ENCODE measurements at places on chromosomes 4 and X. TPM values are rescaled to one million over a fixed set of nuclear protein-coding genes. Genes with fewer than 3 reads are reported as not detected.

DNA sequence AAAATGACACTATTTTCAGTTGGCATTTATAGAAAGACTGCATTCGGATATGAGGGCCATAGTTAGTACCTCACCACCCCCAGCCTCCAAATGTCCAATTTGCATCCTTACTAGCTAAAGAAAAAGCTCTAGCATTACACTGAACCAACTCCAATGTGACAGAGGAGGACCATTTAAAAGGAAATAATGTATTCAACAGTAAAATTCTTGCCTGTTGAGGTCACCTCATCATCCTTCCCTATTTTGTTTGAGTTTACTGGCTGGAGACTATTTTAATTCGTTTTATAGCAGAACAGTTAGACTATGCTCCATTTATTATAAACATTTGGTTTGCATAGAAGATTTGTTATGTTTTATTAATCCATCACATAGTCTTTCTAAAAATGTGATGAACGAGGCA is 88.2 kb upstream of the PPARGC1A start:
- no peak for DNase-seq

GRCh38 chr4:155428128-155428527 is 51.4 kb upstream of the MAP9 start:
- DNase-seq: no peak

DNA sequence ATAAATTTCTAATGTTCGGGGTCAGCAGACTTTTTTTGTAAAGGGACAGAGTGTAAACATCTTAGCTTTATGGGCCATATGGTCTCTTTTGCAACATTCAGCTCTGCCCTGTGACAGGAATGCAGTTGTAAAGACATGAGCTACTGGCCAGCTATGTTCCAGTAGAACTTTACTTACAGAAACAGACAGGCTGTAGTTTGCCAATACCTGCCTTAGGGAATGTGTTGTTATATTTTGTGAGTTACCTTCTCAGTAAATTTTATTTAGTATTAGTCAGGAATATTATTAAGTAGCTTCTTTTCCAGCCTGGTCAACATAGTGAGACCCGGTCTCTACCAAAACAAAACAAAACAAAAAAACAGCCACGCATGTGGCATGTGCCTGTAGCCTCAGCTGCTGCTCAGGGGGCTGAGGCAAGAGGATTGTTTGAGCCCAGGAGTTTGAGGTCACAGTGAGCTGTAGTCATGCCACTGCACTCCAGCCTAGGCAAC is 48.7 kb downstream of the HTT start:
- no peak for DNase-seq

GRCh38 chr4:84384801-84385200 is 114.3 kb downstream of the NKX6-1 start:
- no peak for DNase-seq

DNA sequence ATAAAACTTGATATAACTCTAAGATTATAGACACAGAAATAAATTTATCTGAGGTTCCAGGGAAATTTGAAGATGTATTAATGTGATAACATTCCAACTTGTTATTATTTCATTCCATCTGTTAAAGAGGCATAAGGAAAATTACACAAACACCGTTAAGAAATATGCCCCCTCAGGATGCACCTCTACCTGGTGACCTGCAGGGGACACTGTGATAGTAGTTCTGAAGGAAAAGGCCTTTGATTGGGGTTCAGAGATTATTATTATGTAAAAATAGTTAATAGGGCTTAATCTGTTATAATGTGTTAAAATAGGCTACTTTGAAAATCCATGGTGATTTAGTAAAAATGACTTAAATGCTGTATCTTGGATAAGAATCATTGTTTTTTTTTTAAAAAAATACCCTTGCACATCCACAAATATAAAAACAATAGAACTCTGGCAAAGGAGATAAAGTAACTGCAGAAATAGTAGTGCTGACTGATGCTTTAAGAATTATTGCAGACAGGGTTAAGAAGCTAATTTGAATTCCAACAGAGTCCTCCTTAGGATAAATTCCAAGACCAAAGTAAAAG is 6.1 kb upstream of the ABRAXAS1 start:
- peak; percentile 9 for DNase-seq

DNA sequence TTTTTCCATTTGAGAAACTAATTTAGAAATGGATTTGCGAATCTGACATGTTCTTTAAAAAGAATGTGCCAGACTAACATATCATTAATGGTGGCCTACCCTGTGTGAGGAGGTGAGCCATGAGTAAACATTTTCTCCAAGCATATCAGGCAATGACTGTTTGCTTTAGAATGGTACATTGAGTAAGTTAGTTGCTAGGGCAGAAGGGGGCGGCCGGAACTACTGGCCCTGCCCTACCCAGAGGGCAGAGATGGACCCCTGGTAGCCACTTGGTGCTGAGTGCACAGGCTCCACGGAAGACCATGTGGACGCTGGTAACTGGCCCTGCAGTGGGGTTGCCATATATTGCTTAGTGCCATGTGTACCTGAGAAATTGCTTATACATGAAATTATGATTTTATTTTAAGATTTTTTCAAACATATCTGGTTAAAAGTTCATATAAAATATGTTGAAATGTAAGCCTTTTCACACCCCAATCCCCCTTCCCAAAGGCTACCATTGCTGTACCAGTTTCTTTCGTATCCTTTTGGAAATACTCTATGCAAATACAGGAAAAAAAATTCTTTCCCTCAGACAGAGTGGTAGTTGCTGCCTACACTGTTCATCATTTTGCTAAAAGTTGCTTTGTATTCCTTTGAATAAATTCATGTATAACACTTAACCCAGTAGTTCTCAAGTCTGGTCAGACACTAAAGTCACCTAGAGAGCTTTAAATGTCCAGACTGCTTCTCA is 8.8 kb downstream of the FNIP2 start:
- no peak for DNase-seq

DNA sequence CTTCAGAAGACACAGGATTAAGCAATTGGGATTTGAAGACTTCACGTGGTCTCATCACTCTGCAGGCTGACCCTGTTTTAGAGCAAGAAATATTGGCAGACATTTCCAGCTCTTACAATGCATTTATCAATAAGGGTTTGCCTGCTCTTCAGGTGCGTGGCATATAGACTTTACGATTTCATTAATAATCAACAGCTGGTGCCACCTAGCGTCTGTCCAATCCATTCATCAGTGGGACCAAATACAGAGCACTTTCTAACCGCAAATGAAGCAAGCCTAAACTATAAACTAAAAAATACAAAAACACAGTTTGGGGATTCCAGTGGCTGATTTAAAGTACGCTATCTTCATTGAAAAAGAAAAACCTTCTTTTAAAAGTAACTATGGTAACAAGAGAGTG is 125.4 kb upstream of the DMD start:
- peak; percentile 3 for DNase-seq

DNA sequence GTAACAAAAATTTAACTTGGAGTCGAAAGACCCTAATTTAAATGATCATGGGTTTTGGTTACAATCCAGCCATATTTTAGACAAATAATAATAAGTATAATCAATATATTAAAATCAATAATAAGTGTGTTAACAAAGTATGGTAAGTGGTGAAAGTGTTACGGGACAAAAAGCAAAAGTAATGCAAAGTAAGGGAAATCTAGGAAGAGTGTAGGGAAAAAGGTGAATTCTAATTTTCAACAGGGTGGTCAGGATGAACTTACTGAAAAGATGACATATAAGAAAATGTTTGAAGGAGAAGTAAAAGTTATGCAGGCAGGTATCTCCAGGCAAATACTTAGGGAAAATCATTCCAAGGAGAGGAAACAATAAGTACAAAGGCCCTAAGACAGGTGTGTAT is 32.3 kb downstream of the STX18 start:
- no peak for DNase-seq

XAGE1A gene
- total RNA-seq: not detected

SCML2 gene
- total RNA-seq: 0.22 TPM

VEGFC gene
- total RNA-seq: not detected
